ENCODE measurements at places on chromosomes 5 and 9.

- DNase-seq: no peak
These were observed 196.2 kb downstream of the CACNA1B start for GRCh38 chr9:138073808-138074207.

DNA sequence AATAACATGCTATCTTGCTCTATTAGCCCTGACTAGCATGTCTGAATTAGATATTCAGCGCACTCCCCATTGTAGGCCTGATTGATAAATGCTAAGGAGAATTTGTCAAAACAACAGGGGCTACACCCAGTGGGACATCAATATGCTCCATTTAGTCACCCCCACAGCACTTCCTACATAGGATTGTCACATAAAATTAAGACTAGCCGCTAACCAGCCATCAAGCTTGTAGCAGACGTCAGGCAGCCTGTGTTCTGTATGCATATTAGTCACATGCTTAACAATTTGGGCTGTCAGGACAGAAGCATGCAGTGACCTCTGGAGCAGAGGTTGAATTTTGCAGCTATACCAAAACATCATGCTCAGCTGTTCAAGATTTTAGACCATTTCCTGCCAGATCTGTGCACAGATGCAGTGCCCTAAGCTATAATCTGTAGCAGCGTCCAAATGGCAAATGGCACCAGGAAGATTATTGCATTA, 197.4 kb upstream of the ISL1 start:
- no peak for DNase-seq

- no peak for DNase-seq
These were observed 37.0 kb downstream of the MAMDC2 start for GRCh38 chr9:70080481-70081119.

- no peak for DNase-seq
These were observed 9.1 kb downstream of the ZDHHC12 start for GRCh38 chr9:128714586-128715435.

DNA sequence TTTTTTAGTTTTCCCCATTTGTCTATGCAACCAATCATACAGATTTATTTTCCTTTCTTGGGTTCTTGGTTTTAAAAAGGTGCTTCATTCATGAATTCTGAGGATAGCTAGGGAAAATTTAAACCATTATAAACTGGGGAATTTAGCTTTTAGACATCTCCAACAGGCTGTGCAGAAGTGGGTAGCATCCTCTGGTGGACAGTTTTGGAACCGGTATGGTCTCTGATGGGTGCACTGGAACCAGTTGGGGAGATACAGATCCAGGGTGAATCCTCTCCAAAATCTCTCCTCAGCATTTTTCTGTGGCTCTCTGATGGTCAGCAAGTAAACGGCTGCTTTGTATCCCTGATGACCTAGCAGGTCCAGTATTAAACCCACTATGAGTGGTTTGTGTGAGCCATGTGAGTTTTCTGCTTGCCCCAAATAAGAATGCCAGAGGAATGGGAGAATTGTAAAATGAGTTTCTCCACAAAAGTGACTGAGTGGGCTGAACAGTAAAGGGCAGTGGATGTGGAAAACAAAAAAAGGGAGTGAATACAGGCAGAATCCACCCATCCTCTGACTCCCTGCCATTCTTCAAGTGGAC, 9.1 kb upstream of the DNAJC25 start:
- peak; percentile 43 for DNase-seq

GRCh38 chr9:81529556-81530193, 159.7 kb downstream of the TLE1 start:
- DNase-seq: peak; percentile 8

DNA sequence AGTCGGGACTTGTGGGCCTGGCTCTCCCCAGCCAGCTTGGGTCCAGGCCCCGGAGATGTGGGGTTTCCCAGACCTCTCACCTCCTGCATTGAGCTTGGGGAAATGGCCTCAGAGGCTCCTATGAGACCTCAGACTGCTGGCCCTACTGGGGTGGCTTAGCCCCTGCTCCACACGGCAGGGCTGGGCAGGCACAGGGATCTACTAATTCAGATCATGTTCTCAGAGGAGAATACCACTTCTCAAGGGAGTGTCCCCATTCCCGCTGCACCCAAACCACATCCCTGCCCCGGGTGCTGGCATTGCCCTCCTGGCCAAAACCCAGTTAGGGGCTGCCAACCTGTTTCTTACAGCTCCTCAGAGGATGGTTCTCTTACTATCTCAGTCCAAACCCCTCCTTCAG, 82.1 kb upstream of the LMX1B start:
- no peak for DNase-seq

GRCh38 chr9:37034305-37034937, 353 bp upstream of the PAX5 start:
- DNase-seq: peak; percentile 19

GRCh38 chr9:7258688-7259396, 501.1 kb downstream of the KDM4C start:
- no peak for DNase-seq
